Omental fat pad (tissue), 4 donors: ENCODE measurements at places on chromosomes 2 and 18.

DNA sequence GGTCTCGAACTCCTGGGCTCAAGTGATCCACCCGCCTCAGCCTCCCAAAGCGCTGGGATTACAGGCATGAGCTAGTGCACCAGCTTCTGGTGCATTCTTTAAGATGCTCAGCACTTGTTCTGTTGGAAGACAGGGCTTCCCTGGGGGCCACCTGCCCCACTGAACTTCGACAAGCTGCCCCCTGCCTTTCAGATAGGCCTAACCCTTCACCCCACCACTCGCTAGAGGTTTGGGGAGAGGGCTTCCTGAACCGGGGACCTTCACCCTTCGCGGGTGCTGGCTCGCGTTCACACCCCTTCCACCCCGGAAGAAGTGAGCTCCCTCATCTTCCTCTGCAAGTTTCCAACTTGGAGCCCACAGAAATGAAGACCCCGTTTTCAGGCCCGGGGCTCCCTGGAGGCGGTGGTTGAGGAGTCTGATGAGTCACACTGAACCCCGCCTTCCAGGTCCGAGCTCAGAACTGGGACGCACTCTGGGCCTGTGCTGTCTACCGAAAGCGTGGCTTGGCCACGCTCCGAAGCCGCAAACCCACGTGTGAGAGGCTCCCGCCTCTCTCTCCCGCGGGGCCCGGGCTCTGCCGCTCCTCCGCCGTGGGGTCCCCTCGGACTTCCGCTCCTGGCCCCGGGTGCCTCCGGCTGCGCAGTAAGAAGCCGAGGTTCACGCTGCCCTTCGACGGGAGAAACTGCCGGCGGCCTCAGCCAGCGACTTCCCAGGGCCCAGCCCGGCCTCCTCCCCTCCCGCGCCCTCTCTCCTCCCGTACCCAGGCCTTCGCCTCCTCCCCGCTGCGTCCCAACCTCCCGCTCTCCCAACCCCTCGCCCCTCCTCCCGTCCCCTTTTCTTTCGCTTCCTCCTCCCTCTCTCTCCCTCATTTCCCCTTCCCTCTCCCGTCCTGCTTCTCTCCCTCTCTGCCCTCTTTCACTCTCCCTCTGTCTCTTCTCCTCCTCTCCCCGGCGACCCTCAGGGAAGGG lies 47.5 kb upstream of the SP3 start:
- DNase-seq = no peak

- no peak for DNase-seq
Measured at GRCh38 chr2:9228088-9228751, 21.6 kb downstream of the ASAP2 start.

- no peak for DNase-seq
Measured at GRCh38 chr2:25310709-25310964, 31.1 kb downstream of the DNMT3A start.

DNA sequence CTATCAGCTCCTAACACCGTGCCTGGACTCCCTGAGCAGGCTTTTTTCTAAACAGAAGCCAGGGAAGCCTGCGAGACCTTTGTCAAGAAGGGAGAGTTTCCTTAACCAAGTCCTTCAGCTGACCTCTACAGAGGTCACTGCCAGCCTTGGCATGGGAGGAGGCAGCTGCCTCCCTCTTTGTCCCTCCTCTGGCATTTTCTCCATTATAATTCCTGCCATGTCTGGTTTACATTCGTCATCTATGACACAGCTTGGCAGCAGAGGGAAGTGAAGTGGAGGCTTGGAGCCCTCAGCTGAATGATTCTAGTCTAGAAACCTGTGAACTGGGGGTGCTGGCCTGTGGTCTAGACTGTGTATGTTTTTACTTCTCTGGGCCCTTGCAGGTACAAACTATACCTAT lies 22.5 kb downstream of the LIPG start:
- DNase-seq = no peak

GRCh38 chr2:70035344-70035844 lies 51.9 kb upstream of the PCBP1 start:
- DNase-seq = no peak

- DNase-seq = no peak
Measured at GRCh38 chr18:37812961-37813360, 247.4 kb upstream of the CELF4 start.

DNA sequence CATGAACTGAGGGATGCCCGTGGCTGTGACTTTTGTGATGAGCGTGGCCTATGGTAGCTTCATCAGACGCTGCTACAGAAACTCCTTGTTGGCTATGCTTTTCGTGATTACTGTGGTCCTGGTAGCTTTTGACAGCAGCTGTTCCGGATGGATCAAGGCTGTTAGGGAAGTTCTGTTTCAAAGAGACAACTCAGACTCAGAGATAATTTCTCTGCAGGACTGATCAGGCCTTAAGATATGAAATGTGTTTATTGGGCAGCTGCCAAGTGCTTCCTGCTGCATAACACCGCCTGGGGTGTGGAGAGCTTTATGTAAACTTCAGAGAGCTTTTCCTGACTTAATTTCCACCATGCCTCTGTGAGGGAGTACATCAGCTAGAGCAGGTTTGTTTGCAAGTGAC lies 243.8 kb downstream of the TSN start:
- no peak for DNase-seq
